ENCODE measurements at places on chromosomes 12 and 14.

DNA sequence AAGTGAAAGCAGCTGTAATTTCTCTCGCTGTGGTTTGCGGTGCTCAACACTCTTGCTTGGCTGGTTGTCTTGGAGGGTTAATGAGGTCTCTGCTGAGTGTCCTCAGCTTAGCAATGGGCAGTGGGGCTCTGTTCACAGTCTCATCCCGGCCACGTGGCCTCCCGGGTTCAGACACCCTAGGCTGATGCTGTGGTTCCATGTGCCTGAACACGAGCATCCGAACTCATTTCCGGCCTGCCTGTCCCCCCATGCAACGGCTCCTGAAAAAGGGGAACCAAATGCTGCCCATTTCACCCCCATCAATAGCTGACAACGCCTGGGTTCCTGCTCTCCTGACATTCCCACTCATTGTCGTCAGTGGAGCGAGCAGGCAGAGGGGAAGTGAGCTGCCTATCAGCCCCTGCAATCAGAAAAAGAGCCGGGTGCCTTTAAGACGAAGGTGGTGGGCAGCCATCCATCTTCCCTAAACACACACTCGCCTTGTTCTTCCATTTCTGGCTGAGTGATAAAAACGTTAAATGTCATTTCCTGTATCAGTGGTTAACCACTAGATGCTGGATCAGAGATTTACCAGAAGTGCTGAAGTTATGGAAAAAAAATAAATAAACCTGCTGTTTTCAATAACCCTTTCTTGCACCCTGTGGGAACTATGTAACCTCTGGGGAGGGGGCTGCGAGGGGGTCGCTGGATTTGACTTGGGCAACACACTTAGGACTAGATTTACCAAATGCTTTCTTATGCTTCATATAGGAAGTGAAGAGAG lies 60.3 kb upstream of the BCL2L14 start:
- no peak for DNase-seq

DNA sequence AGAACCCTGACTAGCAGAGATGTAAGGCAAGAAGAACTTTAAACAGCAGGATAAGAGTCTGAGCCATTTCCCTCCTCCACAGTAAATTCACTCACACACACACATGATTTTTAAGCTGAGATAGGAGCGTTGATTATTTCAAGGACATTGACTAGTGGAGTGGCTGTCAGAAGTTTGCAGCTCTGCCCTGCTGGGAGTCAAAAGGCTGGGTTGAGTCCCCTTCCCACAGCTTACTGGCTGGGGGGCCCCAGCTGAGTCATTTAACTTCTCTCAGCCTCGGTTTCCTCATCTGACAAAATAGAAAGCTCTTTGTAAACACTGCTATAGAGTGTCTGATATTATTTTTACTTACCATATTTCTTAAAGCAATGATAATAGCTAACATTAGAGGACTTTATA lies 28.3 kb downstream of the VCPKMT start:
- DNase-seq: no peak

DNA sequence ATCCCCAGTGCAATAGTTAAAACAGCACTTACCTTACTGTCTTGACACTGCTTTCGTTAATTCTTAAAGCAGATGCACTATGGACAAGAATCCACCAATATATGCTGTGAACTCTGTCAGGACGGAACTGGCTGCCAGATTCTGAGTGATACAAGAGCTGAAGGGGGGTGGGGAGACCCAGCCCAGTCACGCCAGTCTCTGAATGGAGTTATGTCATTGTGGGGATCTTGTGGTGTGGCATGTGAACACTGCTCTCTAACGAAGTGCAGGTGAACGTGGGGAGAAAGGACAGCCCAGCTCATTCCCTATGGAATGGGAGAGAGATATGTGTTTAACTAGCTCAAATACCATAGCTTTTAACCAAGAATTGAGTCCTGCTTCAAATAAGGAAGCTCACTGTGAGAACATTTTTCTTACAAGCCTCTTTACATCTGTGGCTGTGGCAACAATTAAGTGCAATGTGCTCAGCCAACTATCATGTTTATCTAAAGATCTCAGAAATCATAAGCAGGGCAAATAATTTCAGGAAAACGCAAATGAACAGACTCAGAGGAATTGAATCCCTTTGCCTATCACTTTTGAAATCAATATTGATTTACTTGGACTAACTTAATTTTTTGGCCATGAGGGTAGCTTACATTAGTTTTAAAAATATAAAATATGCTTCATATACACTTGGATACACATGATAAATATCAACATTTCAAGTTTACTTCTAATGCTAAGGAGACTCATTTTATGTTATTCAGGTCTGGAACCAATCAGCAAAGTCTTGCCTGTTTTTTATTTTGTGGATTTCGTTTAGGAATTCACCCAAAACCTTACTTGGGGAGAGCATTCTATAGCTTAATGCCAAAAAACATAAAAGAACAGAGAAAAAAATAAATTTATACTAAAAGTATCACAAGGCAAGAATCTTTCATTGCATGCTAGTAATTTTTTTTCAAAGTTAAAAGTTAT lies at the start of gene LUM:
TSS of gene LUM (minus strand) at position 129 of the 960 bp plus-strand sequence. CDS start 2,515 bp downstream, outside the sequence.
- no peak for DNase-seq

DNA sequence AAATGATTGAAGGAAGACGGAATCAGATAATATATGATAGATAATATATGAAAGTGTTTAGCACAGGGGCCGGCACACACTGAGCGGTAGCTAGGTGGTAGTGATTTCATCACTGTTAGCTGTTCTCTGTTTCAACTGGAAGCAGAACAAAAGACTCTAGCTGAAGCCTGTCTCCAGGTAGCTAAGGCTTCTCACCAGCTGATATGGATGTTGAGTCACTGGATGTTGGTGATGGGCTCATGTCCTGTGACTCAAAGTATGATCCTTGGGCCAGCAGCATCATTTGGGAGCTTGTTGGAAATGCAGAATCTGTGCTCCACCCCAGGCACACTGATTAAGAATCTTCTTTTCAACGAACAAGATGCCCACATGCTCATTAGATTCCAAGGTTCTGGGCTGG lies 21.7 kb upstream of the KCNA5 start:
- DNase-seq: no peak

DNA sequence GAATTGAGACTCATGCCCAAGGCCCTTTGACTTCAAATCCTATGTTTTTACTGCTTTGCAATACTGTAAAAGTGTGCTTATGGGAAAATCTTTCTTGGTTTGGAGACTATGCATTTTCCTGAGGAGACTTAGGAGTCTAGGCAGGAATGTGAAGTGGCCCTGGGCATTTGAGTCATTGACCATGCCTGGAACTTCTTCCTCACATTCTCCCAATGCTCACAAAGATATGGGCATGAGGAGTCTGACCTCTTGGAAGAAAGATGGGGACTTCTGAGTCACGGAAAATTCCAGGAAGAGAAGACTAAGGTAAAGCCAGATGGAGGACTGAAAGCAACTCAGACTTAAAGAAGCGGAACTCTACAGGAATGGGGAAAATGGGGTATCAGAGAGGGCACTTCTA lies 38.2 kb upstream of the ZNF641 start:
- no peak for DNase-seq

- DNase-seq: no peak
Observed at GRCh38 chr14:103928011-103928890, at the start of gene TDRD9. TDRD9 (plus strand) TSS chr14:103928456; CDS start chr14:103928510, 54 bp downstream.

GRCh38 chr12:12008232-12008850 lies 62.4 kb upstream of the BCL2L14 start:
- no peak for DNase-seq

DNA sequence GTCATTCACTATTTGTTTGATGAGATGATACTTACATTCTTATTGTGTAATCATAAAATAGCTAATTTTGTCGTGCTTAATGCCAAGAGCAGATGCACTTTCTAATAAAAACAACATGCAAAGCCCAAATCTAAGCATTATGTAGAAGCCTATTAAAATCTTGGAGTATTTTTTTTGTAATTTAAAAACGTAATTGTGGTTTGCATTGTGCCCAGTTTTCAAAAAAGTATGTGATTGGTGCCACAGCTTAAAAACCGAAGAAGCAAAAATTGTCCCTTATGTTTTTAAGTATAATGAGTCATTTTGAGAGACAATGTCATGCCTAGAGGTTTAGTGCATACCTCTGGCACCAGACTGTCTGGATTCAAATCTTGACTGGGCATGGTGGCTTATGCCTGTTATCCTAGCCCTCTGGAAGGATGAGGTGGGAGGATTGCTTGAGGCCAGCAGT lies 464.8 kb upstream of the RGS6 start:
- DNase-seq: no peak

DNA sequence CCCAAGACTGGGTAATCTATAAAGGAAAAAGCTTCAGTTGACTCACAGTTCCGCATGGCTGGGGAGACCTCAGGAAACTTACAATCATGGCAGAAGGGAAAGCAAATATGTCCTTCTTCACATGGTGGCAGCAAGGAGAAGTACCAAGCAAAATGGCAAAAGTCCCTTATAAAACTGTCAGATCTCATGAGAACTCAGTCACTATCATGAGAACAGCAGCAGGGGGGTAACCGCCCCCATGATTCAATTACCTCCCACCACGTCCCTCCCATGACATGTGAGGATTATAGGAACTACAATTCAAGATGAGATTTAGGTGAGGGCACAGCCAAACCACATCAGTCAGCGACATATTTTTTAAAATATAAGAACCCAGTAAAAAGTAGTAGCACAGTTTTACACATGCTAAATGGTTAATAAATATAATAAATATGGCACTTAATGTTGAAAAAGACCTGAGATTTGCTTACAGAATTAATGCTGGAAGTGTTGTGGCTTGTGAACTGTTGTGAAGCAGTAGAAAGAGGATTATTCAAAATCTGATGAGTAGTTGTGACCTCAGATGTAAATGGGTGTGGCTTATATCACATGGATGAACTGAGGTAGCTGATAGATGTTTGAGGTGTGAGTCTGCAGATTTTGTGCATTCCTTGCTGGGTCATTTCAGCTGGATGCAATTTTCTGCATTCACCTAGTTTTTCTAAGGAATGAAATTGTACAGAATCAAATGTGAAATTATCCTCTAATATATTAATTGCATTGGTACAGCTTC lies 46.9 kb upstream of the CHPT1 start:
- DNase-seq: no peak

DNA sequence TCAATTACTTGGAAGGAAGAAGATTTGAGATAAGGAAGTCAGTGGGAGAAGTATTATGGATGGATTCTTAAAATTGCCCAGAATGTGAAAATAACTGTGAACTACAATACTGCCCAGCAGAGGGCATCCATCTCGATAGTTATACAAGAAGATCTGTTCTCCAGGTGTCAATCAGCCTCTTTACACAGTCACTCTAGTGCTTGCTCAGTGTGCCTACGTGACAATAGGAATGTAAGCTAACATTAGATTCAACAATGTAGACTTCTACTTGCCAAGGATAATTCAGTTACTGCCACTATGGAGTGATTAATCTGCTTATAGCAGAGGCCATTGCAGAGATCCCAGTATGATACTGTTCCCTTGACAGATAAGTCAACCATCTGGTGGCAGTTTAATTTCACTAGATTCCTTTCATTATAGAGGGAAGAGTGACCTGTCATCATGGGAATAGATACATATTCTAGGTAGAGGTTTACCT lies 10.6 kb upstream of the MAP4K5 start:
- DNase-seq: no peak

- DNase-seq: no peak
Observed at GRCh38 chr12:64595863-64596793, 14.2 kb upstream of the RASSF3 start.

DNA sequence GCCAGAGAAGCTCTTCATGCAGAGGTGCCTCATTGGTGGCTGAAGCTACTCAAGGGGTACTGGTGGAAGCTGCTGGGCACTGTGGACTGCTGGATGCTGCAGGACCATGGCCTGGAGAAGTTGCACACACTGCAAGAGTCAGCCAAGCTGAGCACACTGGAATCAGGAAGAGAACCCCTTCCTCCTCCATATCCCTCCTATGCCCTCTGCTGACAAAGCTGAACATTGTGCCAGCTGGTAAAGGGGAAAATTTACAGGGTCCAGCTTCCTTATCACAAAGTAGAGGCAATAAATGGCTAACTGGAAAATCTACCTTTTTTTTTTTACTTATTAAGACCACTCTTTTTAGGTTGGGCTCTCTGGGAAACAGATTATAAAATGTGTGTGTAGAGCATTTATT lies 6.5 kb downstream of the CCDC175 start:
- no peak for DNase-seq

DNA sequence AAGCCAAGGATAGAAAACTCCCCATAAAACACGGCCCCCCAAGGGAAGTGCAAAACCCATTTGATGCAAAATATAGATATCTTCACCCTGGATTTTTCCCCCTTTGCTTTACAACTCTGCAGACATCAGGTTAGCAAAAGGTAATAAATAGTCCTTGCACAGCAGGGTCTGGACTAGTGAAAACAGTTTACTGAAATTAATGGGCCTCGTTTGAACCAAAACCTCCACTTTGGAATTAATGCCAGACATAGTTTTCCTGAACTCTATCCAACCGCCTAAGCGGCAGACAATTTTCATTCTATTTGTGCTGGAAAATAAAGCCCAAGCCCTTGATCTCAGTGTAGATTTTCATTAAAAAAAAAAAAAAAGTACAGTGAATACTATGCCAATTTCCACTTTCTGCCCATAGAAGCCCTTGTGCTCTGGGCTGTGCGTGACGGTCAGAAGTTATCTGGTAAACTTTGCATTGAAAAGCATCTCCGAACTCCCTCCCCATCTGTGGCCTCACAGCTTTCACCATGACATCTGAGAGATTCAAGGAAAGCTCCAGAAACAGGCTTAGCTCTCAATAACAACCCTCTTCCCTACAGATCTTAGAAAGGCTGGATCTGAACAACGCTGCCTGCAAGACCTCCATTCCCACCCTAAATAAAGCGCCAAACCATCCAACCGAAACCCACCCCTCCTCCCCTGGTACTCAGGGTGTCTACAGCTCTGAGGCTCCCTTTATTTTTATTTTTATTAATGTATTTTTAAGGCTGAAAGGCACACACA lies 11.0 kb upstream of the IRF2BPL start:
- DNase-seq: no peak

- DNase-seq: no peak
Observed at GRCh38 chr12:122948605-122949004, 17.7 kb downstream of the ABCB9 start.

GRCh38 chr14:73710737-73711136 lies 3.4 kb downstream of the PNMA1 start:
- DNase-seq: no peak

GRCh38 chr12:113407931-113408600 lies 4.4 kb upstream of the SDS start:
- no peak for DNase-seq

DNA sequence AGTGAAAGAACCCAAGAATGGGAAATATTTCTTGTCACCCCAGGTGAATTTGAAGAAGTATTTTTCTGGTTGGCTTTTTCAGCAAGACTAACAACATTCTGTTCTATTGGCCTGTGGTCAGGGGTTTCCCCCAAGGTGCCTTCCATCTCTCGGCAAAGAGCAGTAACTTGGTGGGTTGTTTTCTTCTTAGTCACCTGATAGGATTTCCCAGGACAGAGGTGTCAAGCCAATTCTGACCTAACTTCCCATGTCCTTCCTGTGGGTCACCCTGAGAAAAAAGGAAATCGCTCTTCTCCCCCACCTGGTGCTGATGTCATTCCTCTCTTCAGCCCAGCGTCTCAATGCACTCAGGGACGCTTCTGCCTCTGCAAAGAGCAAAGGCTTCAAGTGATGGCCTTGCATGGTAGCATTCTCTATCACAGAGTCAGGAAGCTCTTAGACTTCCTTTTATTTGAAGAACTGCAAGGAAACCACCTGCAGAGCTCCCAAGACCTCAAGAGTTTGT lies 16.1 kb upstream of the IFNG start:
- peak; percentile 23 for DNase-seq

Data from stimulated activated CD8-positive, alpha-beta memory T cell treated with anti-CD3 and anti-CD28 coated beads, Interleukin-7, amount 100 ng/mL, for 24 hours (primary cell).